ENCODE measurements at places on chromosomes 2 and 18. TPM values are rescaled to one million over a fixed set of nuclear protein-coding genes. Genes with fewer than 3 reads are reported as not detected.
A peak's percentile ranks its signal among the peaks of the same experiment; 100 is the strongest.

GRCh38 chr18:3453540-3454364 is 3.8 kb downstream of the TGIF1 start:
- peak; percentile 91 for DNase-seq
- H3K27ac ChIP-seq, result peak overlapping the region; percentile 99
- H3K27me3 ChIP-seq, result no peaks in the 10 kb centered on the region
- peak overlapping the region; percentile 95 for H3K4me3 ChIP-seq
- H3K4me1 ChIP-seq, result peaks cover 29% of the 10 kb centered on the region

DNA sequence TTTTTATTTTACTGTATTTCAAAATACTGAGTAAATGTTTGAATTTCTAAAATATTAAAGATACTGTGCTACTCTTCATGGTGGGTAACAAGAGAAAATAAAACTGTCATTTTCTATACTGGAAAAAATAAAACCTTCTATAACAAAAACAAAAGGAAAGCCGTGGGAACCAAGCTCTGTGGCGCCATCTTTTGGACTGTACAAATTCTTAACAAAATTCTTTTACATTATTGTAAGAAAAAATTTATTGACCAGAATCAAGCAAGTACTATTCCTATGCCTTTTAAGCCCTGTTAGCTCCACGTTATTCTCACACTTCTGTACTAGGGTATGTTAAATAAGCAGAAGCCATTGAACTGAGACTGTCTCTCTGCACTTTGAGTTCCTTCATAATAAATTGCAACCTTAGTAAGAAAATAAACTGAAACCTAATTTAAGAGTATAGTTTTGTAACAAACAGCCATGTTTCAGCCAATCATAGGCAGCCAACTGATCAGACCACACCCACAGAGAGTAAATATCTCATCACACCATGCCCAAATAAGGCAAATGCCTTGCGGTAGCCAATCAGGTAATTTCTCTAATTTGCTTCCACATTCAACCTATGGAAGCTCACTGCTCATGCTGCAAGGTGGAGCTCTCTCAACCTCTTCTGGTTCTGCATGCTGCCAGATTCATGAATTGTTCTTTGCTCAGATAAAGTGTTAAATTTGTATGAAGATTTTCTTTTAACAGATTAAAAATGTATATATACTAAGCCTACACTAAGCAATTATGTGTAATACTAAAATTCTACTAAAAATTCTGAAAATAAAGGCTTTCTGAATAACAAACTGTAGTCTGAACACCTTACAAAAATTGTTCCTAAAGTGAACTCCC is 42.2 kb downstream of the HIBCH start:
- no peak overlapping the region for H3K4me3 ChIP-seq
- H3K36me3 ChIP-seq, result peaks cover 10% of the 10 kb centered on the region
- peaks cover 10% of the 10 kb centered on the region for H3K4me1 ChIP-seq
- peak; percentile 44 for DNase-seq
- no peaks in the 10 kb centered on the region for H3K27me3 ChIP-seq

DNA sequence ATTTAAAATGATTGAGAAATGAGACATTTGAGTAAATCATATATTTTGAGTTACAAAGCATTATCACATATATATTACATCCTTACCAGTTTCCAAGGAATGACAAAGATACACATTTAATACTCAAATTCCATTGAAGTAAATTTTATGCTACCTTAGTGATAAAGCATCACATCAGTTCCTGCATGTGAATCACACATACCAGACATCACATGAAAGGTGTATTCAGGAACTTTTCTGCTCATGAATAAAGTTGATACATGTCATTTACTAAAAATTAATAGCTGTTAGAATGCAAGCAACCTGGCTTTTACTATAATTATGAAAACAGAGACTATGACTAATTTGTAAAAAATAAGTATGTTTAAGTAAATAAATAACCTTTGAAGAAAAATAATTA is 548.8 kb upstream of the SLC39A10 start:
- no peaks in the 10 kb centered on the region for H3K36me3 ChIP-seq
- H3K27ac ChIP-seq, result no peak overlapping the region
- H3K27me3 ChIP-seq, result no peaks in the 10 kb centered on the region
- no peaks in the 10 kb centered on the region for H3K4me1 ChIP-seq

HOXD4 gene
- not detected for total RNA-seq

- peaks cover 19% of the 10 kb centered on the region for H3K36me3 ChIP-seq
- no peak overlapping the region for H3K4me3 ChIP-seq
- DNase-seq, result no peak
- H3K27me3 ChIP-seq, result no peaks in the 10 kb centered on the region
- no peak overlapping the region for H3K27ac ChIP-seq
These were observed 12.4 kb downstream of the YWHAQ start for GRCh38 chr2:9618410-9618809.

DNA sequence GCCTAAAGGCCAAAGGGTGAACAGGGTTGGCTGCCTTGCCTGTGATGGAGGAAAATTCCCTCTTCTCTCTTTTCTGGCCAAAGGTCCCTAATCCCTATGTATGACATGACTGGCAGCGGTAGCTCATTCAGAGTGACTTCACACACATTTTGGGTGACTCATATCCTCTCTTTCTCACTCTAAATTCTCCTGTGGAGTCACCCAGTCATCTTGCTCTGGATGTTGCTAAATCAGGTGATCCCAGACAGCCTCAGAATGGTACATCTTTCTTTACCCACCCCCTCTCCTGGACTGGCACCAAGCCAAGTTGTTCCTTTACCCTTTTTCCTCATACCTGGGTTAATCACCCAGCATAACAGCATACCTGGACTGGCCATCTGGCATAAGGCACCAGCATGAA is 77.2 kb downstream of the NEURL3 start:
- H3K36me3 ChIP-seq, result no peaks in the 10 kb centered on the region
- H3K27me3 ChIP-seq, result no peaks in the 10 kb centered on the region
- peaks cover 10% of the 10 kb centered on the region for H3K4me1 ChIP-seq
- DNase-seq, result peak; percentile 95
- H3K4me3 ChIP-seq, result no peak overlapping the region

- H3K27ac ChIP-seq, result no peak overlapping the region
- H3K4me3 ChIP-seq, result no peak overlapping the region
- H3K4me1 ChIP-seq, result no peaks in the 10 kb centered on the region
- no peaks in the 10 kb centered on the region for H3K27me3 ChIP-seq
- no peak for DNase-seq
These were observed 489.3 kb upstream of the CDH2 start for GRCh38 chr18:28666216-28666615.

Measured in MCF 10A (cell line).